ENCODE measurements at places on chromosomes 11 and 22.

DNA sequence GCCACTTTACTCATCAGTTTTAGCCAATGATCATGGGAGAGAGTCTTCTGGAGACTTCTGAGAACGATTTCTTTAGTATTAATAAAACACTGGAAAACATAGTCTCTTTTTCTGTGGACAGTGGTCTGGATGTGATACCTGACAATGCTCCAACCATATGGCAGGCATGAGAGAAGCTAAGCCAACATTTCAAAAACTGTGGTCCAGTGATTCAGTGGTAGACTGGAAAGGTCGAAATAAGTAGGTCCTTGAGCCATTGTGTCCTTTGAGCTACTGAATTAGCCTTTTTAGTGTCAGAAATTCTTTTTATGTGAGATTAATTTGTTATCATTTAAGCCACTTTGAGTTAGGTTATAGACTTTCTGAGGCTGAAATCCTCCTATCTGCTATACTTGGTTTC, 197.7 kb upstream of the CTSC start:
- DNase-seq, result no peak

GRCh38 chr11:13238879-13239514, 38.6 kb upstream of the BMAL1 start:
- DNase-seq, result peak; percentile 35

GRCh38 chr22:19239464-19239863, 52.1 kb downstream of the CLTCL1 start:
- no peak for DNase-seq

DNA sequence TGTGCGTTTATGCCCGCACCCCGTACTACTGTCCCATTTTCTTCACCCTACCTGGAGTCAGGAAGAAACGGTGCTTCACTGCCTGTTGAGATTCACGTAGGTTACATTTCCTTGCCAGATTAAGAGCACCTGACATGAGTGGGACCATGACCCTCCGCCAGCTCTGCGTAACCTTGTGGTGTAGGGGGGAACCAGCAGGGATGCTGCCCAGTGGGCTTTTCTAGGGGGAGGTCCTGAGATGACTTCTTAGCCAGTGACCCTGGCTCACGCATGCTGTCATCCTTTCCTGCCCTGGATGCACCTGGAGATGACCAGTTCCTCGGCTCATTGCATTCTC, 967 bp upstream of the ARVCF start:
- no peak for DNase-seq

GRCh38 chr22:40027191-40028097, 32.7 kb downstream of the FAM83F start:
- no peak for DNase-seq

- no peak for DNase-seq
Measured at GRCh38 chr11:134086376-134086775, 17.5 kb downstream of the JAM3 start.

GRCh38 chr11:18115360-18116127, 9.7 kb upstream of the SAAL1 start:
- peak; percentile 64 for DNase-seq

DNA sequence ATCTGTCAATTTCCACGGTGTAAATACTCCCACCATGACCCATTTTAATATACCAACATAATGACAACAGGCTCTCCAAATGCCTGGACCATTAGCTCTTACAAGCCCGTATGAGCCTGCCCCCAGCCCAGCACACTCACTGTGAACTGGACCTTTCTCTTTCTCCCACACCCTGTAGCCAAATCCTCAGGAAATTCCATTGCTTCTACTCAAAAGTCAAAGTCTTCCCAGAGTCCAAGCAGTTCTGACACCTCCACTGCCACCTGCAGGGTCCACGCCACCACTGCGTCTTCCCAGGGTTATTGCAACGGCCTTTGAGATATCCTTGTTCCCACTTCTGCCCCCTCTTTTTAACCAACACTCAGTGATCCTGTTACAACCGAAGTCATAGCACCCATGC, 110.1 kb upstream of the ASPHD2 start:
- no peak for DNase-seq

DNA sequence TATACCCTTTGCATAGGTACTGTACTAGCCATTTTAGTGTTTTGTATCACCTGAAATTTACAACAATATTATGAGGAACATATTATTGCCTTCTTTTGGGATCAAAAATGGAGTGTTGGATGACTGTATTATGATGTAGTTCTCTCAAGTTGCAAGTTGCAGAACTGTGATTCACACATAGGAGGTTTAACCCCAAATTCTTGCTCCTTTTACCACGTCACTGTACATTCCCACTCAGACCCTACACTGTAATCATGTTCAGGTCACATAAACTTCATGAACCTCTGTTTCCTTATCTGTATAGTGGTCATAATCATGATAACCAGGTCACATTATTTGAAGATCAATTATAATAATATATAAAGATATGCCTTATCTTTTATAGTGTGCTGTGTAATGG, 925.1 kb upstream of the TENM4 start:
- DNase-seq, result no peak

GRCh38 chr11:20363500-20364340, at the start of gene HTATIP2:
Gene HTATIP2 (plus strand): TSS chr11:20363714. CDS start chr11:20364238, 524 bp downstream.
- peak; percentile 61 for DNase-seq

GRCh38 chr11:125371431-125371935, 124.6 kb downstream of the FEZ1 start:
- DNase-seq, result no peak

DNA sequence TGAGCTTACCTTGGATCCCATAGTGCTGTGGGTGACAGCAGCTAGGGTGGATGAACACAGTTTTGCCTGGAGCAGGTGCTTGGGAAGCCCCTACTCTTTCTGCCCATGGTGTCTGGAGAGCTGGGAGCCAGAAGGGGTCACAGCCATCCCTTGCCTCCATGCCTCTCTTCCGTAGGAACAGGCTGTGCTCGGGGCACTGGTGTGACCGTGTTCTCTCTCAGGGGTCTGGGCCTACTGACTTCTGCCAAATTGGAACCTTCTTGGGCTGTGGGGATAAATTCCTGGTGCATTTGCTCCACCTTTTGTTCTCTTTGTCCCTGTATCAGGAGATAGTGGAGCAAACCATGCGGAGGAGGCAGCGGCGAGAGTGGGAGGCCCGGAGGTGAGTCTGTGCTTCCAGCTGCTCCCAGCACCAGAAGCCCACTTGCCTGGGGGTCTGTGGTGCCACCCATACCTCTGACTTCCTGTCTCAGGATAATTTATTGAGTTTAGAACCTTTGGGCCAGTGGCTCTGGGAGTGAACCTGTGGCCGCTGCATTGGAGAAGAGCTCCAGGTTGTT, 14.4 kb downstream of the CDC45 start:
- no peak for DNase-seq

GRCh38 chr22:20198557-20199319, 47.9 kb upstream of the CCDC188 start:
- DNase-seq, result no peak

DNA sequence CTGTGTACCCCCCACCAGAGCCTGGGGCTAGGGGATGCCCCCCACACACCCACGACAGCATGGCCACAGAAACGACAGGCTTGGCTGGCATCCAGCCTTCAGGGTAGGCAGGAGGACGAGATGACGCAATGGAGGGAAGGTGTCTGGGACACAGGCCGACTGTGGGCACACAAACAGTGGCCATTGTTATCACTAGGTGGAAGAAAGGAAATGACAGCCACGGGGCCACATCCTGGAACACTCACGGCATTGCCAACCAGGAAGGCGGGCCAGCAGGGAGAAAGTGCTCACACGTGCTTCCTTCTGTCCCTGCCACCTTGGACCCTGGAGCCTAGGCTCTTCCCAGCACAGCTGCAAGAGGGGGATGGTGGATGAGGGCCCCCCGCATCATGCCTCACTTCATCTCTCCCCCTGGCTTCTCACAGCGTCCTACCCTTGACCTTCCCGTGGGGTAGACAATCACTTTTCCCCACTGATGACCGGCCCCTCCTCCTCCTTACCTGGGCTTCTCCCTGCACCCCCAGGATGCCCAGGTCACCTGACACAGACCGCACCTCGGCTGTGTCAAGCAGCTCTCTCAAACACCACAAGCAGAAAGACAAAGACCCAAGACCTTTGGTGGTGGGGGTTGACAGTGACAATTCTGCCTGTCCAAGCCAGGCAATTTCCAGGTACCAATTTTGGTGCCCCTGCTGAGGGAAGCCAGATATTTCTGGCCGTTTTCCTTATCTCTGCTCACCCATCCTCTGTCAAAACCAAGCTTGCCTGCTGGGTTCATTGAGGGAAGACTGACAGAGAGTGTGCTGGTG, 8.6 kb downstream of the PLA2G6 start:
- no peak for DNase-seq

DNA sequence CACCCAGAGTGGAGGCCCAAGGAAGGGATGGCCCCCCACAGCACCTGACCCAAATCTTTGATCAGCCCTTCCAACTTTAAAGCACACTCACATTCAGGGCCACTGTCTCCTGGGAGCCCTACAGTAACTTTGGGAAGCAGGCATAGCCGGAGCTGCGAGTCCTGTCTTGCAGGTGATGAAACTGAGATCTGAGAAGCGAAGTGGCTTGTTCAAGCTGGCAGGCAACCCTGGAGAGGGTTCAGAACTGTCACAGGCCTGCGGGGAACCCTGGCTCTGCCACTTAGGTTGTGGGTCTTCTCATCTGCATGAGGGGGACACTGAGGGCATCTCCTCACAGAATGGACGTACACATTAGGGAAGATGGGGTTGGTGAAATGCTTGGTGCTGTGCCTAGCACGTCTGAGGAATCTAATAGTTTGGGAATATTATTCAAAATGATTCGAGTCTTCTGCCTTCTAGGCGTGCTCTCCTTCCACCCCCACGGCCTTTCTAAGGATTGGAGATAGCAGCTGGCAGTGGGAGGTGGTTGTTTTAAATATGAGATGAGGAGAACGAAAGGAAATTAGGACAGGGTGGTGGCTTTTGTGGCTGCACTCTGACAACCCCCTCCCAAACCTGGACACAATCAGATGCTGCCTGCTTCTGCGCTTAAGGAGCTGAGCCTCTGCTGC, 18.8 kb upstream of the SUN2 start:
- DNase-seq, result no peak

GRCh38 chr11:65060913-65061408, 2.6 kb upstream of the NAALADL1 start:
- DNase-seq, result no peak

DNA sequence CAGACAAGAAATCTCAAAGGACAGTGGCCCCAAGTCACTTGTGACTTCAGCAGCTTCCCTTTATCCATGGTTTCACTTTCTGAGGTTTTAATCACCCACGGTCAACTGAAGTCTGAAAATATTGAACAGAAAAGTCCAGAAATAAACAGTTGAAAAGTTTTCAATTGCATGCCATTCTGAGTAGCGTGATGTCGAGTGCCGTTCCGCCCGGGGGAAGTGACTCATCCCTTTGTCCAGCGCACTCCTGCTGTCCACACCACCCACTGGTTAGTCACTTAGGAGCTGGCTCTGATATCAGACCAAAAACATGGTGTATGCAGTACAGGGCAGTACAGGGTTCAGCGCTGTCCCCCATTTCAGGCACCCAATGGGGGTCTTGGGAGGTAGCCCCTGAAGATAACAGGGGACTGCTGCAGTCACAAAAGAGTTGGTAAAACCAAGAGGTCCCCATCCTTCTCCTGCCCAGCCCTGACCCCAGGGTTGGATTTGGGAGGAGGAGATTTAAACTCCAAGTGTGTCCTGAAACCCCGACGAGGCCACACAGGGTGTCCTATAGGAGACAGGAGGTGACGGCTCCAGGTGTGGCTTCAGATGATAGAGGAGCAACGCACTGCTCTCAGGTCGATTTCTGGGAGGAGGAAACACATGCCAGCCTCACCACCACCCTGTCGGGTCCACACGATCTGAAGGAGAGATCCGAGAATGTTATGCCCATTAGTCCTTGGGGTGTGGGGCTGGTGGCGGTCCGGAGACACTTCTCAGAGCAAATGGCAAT, 390.1 kb downstream of the CTTN start:
- DNase-seq, result no peak

DNA sequence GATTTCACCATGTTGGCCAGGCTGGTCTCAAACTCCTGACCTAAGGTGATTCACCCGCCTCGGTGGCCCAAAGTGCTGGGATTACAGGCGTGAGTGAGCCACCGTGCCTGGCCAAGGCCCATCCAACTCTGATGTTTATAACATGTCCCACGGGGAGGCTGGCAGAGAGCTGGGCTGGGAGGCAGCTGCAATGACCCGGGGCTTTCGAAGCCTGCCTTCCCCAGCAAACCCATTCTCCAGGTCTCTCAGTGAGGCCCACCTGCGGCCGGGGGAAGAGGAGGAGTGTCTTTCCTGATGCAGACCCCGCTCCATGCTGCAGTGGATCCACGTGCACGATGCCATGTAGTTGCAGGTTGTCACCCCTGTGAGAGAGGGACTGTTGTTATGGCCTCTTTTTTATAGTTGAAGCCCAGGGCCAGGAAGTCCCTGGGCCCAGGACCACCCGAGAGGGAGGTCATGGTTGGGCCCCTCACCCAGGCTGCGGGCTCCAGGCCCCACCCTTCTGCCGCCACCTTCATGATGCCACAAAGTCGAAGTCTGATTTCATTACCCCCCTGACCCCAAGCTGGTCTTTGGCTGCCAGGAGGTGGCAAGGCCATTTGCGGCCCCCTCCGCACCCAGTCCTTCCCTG, 38.3 kb downstream of the KCNJ4 start:
- no peak for DNase-seq

DNA sequence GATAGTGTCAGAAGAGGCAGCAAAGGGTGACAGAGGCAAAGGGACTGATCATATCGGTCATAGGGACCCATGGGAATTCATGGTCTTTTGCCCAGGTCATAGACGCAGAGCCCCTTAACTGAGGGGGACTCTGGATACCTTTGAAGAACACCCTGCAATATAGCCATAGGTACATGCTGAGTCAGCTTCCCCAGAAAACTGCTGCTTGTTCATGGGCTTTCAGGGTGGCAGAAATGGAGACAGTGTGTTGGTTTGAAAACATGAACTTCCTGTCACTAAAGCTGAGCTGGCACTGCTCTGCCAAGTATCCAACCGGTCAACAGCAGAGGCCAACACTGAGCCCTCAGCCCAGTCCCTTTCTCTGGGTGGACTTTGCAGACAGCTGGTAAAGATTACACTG, 114.2 kb downstream of the EFCAB6 start:
- no peak for DNase-seq

- no peak for DNase-seq
Measured at GRCh38 chr11:60924906-60925853, 920 bp downstream of the TMEM132A start.

- DNase-seq, result no peak
Measured at GRCh38 chr11:6132431-6132830, 24.9 kb downstream of the OR56B4 start.

- no peak for DNase-seq
Measured at GRCh38 chr11:102457865-102458264, 5.3 kb upstream of the TMEM123 start.

- no peak for DNase-seq
Measured at GRCh38 chr11:20363149-20363499, 390 bp upstream of the HTATIP2 start.

DNA sequence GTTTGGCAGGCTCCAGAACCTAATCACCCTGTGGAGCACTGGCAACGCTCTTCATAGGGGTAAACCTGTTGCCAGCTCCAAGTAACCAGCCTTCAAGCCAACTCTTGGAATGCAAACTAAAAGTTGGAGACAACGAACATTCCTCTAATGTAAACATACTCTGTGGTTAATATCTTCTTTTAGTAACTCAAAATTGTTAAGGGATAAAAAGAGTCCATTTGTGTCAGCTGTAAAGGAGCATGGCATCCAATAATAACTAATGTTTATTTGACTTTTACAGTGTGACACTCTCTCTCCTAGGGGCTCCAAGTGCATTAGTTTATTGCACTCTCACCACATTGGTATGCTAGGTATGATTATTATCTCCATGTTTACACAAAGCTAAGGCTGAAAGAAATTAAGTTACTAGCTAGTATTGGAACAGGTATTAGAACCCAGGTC, 31.0 kb upstream of the AMOTL1 start:
- DNase-seq, result no peak
